ENCODE measurements at places on chromosomes 13 and 19.

DNA sequence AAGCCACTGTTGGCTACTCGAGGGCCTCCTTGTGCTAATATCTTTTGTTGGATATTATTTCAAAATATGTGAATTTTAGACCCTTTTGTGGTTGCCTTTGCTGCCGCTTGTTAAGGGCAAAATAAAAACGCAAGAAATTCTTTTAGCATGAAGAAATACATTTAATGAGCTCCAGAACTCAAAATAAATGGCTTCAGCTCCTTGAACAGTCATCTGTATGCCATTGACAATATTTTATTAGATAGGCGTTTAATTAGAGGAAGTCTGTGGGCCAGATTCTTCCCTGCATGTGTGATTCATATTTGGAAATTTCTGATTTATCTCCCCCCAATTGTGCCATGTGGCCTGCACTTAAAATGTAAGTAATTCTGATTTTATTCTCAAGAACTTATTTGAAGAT is 177.2 kb downstream of the STK24 start:
- no peak for DNase-seq

- no peak for DNase-seq
Measured at GRCh38 chr19:34149873-34150272, 22.4 kb upstream of the LSM14A start.

GRCh38 chr13:37701972-37702371 is 103.4 kb upstream of the POSTN start:
- no peak for DNase-seq

DNA sequence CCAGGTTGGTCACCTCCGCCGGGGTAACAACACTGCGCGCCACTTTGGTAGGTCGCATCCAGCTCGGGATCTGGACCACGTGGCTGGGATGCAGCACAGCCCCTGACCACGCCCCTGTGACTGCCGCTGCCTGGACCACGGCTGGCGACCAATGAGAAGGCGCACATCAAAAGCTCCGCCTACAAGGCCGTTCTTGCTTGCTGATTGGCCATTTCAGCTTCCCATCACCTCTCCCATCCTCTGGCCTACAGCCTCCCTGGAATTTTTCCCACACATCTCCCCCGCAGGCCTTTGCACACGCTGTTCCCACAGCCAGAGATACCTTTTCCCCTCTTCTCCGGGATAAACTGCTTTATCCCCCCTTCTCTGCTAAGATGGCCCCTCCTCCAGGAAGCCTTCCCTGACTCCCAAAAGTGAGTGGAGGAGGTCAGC is 12.5 kb upstream of the MAP1S start:
- DNase-seq, result peak; percentile 16

GRCh38 chr13:28077231-28077630 is 23.1 kb downstream of the FLT3 start:
- DNase-seq, result no peak

GRCh38 chr13:112695121-112695520 is 5.3 kb downstream of the ATP11A start:
- DNase-seq, result no peak

GRCh38 chr19:50501568-50502475 is 9.2 kb downstream of the JOSD2 start:
- peak; percentile 84 for DNase-seq

- DNase-seq, result peak; percentile 26
Measured at GRCh38 chr13:31011901-31012654, 79.6 kb downstream of the TEX26 start.

All from tongue (tissue), 3 donors.